ENCODE measurements at places on chromosomes 13 and 19.

DNA sequence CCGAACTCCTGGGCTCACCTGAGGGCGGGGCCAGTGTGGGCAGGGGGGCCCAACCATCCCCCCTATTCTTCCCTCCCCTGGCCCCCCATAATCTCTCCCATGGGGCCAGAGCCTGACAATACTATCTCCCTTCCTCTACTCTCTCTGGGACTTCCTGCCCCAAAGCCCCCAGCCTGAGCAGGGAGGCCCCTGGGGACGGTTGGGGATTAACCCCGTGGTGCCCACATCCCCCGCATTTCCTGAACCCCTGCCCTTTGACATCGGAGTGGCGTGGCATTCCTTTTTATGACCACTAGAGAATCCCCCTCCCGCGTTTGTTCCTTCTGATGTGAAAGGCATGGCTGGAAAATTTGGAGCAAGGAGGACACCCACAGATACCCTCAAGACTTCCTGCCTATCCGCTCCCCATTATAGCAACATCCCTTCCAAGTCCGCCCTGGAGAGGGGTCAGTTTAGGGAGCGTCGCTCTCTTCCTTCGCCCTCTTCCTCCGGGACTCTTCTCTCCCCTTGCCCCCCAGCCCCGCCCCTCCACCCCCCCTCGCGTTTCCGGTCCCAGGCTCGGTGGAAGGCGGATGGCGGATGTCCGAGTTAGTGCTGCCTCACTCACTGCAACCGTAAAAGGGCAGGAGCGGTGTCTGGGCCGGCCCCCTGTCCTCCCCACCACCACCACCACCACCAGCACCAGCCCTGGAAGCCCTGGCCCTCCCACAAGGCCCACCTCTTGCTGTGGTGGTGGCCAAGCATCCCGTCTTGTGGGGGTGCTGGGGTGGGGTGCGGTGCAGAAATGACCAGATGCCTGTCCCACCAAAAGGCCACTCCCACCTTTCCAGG is 1.8 kb downstream of the VASP start:
- DNase-seq, result peak; percentile 51

DNA sequence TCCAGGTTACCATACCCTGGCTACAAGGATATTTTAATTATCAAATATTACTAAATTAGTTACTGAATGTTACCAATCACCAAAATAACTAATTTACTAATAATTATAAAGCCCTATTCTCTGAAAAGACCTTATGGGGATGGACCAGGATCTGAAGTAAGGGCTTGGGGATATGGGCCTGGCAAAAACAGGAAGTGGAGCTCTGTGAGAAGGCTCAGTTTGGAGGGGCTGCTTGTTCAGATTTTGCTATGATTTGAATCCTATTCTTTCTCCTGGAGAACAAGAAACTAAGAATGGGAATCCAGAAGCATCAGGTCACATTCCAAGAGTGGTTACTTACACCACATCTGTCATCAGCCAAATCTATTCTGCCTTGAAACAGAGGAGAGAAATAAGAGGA is 148.1 kb downstream of the DNAJC15 start:
- no peak for DNase-seq

GRCh38 chr13:75217949-75218348 is 264.0 kb downstream of the TBC1D4 start:
- DNase-seq, result peak; percentile 48

DNA sequence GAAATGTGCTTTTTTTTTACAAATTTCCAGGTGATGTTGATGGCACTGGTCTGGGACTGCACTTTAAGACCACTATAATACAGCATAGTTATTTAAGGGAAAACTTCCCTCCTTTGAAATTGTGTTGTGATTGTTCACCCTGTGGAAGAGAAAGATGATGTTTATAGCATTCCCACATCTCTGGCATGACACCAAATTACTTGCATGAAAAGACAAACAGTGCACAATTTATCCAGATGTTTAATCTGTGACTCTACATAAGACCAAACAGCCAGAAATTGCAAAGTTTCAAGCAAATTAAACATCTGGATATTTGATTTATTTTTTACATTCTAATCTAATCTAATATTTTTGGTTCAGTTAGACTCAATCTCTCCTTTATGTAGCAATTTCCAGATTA is 51.6 kb downstream of the UFM1 start:
- no peak for DNase-seq

- no peak for DNase-seq
Observed at GRCh38 chr13:112351825-112352224, 24.3 kb upstream of the SPACA7 start.
